ENCODE measurements at places on chromosomes 12 and 14.

- DNase-seq = no peak
Measured at GRCh38 chr14:88793259-88793625, 489 bp upstream of the EML5 start.

GRCh38 chr12:59023861-59024424, 103.6 kb upstream of the LRIG3 start:
- no peak for DNase-seq

DNA sequence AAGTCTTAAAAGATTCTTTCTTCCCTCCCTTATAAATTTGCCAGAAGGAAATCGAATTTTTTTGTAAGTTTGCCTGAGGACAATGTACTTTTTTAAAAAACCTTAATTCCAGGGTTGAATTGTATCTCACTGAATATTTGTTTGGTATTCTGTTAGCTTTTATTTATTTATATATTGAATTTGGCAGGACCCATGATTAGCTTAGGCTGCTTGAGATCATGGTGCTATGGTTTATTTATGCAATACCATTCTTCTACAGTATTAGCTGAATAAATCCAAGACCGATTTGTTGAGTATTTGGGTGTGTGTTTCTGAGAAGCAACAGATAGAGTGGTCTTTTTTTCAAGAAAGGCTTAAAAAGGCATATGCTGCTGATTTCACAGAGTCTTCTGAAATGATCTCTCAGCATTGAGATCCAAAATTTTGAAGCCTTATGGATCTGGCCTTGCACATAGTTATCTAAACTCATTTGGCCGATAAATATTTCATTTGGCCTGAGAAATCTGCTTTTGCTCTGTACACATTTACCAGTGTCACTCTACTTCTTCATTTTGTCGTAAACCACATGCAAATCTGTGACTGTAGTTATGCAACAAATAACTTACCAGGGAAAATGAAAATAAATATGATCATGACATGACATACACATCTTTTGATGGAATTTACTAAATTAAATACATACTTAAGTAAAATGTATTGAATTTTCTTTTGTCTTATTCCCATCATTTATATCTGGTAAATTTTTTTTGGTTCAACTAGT, 265.8 kb upstream of the FLRT2 start:
- no peak for DNase-seq

DNA sequence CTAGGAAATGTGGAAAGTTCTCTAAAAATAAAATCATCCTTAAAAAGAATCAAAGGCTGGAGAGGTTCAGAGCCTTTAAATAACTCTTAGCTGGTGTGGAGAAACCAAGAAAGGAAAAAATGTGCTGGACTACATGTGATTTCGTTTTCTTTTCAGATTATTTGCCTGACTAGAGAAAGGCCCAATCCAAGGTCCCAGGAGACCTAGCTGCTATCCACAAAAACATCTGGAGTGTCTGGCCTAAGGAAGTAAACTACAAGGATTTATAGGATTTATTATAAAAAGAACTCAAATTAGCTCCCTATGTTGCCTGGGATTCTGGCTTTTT, 774 bp upstream of the TMEM30B start:
- no peak for DNase-seq

- no peak for DNase-seq
Measured at GRCh38 chr12:105420046-105420445, 89.6 kb downstream of the C12orf75 start.
